Kidney epithelial cell (primary cell): ENCODE measurements at places on chromosomes 6 and 20.
A peak's percentile ranks its signal among the peaks of the same experiment; 100 is the strongest.

DNA sequence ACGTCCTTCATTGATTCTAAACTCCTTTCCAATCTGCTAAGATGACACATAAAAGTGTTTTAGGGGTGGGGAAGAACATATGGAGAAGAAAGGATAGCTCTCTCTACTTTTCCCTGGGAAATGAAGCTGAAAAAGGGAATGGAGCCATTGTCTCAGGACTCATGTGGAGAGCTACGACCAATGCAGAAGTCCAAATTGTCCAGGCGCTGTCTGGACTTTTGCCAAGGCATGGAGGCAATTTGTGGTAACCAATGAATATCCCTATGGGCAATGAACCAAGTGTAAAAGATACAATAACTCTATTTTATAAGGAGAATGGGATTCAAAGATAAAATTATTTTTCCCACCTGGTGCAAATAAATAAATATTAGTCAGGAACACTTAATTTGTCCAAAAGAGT, 16.1 kb downstream of the FBXL4 start:
- DNase-seq, result no peak

GRCh38 chr20:58145506-58146080, 82.9 kb downstream of the ANKRD60 start:
- DNase-seq, result no peak

DNA sequence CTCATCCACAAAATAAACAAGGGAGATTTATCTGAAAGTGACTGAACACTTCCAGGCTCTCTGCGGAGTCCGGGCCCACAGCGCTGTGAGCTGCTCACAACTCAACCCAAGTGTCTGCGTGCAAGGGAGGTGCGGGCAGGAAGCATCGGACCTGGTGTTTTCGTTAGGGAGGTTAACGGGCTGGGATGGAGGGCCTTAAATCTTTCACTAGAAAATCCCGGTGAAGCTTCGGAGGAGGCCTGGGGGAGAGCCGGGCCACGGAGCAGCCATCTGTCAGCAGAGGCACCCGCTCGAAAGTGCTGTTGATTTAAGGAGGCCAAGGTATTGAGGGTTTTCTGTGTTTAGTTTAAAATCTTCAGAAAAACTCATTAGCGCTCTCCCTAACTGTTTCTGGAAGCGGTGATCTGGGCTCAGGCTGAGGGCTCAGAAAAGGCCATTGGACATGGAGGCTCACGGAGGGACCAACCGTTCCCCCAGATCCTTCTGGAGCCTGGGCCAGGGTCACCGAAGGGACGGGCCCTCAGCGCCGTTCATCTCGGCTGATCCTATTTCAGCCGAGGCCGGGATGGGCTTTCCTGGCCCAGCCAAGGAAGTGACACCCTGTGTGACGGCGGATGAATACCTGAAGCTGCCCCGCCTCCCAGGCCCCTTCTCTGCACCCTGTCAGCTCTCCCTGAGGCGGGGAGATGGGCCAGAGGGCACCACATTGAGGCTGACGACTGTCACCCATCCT, 20.7 kb downstream of the GATA5 start:
- DNase-seq, result no peak

- DNase-seq, result no peak
These were observed 107.2 kb downstream of the FOXC1 start for GRCh38 chr6:1716868-1717267.

GRCh38 chr20:4267242-4267641, 251.9 kb upstream of the RNF24 start:
- DNase-seq, result no peak

DNA sequence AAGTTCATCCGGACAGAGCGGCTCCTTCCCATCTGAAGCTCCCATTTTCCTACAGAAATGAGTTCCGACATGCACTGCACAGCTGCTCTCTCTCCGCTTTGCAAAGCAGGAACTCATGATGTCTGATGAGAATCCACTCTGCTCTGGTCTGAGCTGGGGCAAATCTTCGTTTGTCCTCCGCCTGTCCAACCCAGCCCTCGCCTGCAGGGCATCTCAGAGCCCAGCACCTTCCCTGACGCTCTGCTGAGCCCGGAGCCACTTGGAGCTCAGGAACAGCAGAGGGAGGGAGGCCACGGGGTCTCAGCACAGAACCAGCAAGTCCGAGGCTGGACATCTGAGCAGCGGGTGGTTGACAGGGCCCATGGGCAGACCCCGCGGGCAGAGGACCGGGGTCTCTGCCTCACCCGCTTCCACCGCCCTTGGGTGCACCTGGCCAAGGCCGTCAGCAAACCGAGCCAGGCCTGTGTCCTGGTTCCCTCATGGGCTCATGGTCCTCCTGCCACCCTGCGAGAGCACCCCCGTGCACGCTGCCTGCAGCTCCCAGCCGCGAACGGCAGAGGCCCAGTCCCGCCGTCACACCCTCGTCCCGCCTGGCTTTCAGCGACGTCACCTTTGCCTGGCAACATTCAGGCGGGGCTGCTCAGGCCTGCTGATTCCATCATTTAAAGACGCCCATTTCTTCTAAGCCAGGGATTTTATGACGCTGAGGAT, 78.5 kb upstream of the BHLHE23 start:
- no peak for DNase-seq

DNA sequence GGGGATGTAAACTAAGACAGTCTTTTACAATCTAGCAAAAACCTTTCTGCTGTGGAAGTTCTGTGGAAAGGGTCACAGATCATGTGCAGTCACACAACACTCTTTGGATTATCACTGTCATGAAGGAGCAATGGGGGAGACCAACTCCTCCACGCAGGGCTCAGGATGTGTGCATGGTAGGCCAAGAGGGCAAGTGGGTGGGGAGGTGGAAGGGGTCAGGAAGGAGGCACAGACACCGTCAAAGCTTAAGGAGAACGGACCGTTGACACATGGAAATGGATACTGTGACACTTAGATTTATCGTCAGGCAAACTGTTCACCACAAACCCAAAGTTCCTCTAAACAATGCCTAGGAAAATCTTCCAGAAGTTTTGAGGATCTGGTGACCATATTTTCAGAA, 215.8 kb downstream of the PAX1 start:
- DNase-seq, result no peak

GRCh38 chr6:47794577-47795135, 12.8 kb downstream of the OPN5 start:
- DNase-seq, result no peak

- no peak for DNase-seq
These were observed 360.1 kb downstream of the SAMD5 start for GRCh38 chr6:147868427-147869190.

- peak; percentile 79 for DNase-seq
These were observed 3.1 kb upstream of the GCLC start for GRCh38 chr6:53547811-53548496.

DNA sequence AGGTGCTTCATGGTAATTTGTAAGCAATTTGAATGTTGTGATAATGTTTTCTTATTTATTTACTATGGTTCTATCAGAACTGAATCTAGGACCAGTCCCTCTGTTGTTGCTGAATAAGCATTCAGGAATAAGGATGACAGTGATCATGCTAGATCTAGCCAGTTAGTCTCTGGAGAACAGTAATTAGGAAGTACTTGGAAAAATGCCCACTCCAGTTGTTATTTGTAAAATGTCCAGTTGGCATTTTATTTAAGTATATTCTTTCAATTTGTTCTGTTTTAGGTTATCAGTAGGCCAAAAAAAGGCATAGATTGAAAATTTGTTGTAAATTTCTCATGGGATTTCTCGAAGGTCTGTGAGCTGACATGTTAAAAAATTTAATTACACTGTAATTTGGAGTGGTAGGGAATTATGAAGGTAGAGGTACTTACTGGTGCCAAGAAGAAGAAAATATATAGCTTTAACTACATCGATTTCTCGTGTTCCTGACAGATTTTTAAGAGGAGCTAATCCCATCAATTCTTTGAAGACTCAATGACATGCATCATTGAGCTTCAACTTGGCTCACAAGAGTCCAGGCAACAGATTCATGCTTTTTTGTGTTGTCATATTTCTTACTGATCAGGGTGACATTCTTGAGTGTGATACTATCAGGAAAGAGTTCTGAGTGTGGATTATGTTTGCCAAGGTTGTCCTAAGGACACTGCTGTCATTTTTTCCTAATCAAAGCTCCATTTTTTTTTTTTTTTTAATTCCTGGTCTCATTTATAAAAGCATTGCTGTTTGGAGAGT, 177.3 kb downstream of the CARMIL1 start:
- no peak for DNase-seq

GRCh38 chr20:39961637-39962244, 727.3 kb downstream of the MAFB start:
- DNase-seq, result no peak

DNA sequence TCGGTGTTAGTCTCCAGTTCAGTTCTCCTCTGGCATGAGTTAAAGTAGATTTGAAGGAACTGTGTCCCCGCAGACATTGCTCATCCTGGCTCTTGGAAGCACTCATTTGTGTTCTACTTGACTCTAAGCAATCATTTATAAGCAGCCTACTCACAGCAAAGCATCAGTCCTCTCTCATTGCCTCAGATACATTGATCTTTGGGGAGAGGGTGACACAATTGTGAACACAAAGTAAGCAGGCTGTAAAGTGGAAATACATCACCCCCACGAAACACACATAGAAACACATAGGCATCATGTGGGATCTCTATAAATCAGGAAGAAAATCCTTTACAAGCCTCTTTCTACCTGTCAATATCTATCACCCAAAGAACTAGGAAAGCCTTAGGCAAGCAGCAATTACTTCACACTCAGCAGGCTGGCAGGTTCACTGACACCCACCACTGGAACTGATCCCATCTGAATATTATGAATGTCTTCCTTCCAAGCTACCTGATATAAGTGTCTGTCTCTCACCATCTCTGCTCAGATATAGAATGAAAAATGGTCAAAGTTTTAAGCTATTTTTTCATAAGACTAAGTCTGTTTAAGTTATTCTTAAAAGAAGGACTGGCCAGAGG, 675.8 kb downstream of the HACE1 start:
- DNase-seq, result no peak

DNA sequence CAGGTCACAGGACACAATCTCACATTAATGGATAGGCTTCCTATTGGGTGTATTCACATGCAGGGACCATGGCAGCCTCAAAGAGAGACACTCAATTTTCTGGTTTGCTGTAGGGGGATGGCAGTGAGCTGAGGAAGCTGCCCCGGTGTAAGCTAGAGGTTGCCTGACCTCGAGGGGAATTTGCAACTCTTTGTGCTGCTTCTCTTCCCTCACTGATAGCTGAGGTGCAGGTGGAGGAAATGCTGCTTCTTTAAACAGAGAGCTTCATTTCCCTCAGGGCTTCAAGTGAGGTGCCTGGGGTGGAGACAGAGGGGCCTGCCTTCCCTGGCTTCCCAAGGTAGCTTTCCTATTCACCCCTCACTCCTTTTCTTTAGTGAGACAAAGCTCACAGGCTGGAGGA, 151.9 kb downstream of the CD83 start:
- no peak for DNase-seq

GRCh38 chr20:41011551-41012067, 17.0 kb upstream of the TOP1 start:
- DNase-seq, result no peak

DNA sequence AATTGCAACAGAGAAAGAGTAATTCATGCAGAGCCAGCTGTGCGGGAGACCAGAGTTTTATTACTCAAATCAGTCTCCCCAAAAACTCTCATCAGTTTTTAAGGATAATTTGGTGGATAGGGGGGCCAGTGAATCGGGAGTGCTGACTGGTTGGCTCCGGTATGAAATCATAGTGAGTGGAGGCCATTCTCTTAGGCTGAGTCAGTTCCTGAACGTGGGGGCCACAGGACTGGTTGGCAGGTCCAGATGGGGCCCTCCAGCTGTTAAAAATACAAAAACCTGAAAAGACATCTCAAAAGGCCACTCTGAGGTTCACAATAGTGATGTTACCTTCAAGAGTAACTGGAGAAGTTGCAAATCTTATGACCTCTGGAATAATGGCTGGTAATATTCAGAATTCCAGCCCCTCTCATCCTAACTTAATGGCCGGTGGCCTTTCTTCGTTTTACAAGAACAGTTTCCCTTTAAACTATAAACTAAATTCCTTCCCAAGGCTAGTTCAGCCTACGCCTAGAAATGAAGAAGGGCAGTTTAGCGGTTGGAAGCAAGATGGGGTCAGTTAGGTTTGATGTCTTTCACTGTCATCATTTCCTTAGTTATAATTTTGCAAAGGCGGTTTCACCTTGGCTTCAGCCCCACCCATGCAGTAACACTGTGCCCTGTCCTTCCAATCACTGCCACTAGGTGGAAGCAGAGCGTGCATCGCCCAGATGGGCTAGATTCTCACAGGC, 6.8 kb upstream of the MICA start:
- no peak for DNase-seq

GRCh38 chr6:56144538-56145324, 102.6 kb downstream of the COL21A1 start:
- DNase-seq, result peak; percentile 10

DNA sequence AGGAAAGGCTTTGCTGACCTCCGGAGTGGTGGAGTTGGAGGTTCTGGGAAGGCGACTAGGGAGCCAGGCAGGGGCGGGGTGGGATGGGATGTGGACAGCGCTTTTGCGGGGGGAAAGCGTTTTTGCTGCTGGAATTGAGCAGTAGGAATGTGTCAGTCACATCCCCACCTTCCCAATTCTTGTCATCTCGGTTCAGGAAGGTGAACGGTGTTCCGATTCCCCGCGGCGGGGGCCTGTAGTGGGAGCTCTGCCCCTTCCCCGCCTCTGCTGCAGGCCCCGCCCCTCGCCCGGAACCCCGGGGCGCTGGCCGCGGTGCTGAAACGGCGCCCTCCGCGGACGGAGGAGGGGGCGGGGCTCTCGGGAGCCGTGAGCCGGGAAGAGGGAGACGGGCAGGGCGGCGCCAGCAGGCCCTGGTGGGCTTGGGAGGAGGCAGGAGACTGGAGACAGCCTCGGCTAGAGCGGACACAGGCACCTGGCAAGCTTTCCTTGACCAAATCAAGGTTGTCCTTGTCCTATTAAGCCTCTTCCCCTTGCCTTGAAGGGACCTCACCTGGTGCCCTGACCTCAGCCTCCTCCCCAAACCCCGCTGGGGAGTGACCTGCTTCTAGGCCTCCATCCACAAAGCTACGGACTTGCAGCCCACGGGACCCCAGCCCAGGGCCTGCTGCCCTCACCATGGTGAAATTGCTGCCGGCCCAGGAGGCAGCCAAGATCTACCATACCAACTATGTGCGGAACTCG, at the start of gene LHFPL5:
Gene LHFPL5, plus strand, starts transcription at position 357 of the 741 bp plus-strand sequence. Its CDS starts 319 bp downstream, at position 676.
- DNase-seq, result no peak

DNA sequence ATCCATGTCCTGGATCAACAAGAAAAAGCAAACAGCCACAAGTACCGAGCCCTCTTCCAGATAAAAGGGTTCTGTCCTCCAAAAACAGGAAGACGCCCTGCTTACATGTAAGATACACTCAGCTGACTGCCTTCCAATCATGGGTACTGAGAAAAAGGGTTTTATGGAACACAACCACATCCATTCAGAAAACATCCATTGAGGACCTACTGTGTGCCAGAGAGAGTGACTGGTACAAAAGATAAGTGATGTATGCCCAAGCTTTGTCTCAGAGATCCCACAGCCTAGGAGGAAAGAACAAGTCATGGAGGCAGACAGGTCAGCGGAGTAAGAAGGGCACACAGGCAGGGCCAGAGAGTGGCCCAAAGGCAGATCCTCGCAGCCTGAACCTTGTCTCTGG, 94.8 kb upstream of the SSTR4 start:
- no peak for DNase-seq
